ENCODE measurements at places on chromosomes 7 and 10.

DNA sequence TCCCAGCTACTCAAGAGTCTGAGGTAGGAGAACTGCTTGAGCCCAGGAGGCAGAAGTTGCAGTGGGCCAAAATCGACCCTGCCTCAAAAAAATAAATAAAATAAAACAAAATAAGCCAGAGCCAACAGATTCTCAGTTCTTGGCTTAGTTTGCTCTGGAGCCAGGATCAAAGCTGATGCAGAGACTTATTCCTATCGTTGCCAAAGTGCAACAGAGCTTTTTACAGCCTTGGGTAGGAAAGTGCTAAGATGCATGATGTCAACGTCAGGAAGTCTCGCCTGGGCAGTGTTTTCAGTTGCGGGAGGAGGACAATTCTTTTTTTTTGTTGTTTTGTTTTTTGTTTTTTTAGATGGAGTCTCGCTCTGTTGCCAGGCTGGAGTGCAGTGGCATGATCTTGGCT, 43.8 kb upstream of the CYTH3 start:
- DNase-seq, result no peak

DNA sequence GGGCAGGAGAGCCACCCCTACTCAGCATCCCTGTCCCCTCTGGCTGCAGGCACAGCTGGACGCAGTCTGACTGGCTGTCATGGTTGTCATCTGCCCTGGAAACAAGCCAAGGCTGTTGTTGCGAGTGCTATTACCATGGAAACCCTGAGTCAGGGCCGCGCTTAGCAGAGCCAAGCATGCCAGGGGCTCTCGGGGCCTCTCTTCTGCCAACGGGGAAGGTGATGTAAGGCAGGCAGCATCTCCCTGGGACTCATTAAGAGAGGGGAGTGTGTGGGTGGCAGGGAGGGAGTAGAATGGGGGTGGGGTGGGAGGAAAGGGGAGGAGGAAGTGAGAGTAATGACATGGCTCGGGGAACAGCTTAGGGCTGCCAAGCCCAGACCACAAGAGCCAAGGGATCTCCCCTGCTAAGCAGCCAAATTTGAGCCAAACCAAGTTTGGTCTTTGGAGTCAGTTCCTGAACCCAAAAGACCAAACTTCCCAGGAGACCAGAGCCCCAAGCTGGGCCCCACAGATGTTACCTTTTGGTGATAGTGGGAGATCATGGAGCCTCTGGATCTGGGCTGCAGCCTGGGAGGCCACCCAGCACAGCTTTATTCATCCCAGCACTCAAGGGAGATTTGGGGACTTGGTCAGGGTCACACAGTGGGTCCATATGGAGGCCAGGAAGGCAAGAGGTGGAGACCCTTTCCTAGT, 67.6 kb downstream of the TMEM130 start:
- no peak for DNase-seq

GRCh38 chr7:6234384-6234783, 38.0 kb downstream of the CYTH3 start:
- DNase-seq, result peak; percentile 3

DNA sequence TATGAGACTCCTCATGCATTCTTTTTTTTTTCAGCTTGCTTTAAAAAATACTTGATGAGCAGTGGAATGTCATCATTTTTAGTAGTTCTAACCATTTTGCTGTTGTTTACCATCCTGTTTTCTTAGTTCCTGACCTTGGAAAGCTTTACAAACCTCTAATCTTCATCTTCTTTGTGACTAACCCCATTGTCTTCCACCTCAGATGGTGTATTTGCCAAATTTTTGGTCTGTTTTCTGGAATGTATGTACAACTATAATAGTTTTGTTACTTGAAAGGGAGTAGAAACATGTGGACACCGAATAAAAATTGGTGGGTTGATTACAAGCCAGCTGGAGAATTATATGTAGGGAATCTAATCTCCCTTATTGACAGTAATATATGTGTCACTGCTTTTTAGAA, 172.7 kb downstream of the SND1 start:
- no peak for DNase-seq

DNA sequence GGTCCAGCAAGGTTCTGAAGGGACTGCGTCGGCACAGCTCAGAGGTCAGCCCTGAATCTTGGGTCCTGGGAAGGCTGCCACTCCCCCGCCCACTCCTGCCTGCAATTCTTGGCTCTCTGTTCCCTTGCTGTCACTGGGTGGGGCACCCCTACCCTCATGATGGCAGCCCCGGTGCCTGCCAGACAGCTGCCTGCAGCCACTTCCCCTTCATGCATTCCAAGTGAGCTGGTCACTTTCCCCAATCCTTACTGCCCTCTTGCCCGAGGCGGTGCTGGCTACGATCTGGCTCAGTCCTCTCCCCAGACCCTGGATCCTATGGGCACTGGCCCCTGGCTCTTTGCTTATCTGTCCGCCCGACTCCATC, 14.2 kb downstream of the MYL10 start:
- no peak for DNase-seq

- DNase-seq, result peak; percentile 72
Observed at GRCh38 chr10:59880971-59881510, 25.3 kb downstream of the CCDC6 start.

DNA sequence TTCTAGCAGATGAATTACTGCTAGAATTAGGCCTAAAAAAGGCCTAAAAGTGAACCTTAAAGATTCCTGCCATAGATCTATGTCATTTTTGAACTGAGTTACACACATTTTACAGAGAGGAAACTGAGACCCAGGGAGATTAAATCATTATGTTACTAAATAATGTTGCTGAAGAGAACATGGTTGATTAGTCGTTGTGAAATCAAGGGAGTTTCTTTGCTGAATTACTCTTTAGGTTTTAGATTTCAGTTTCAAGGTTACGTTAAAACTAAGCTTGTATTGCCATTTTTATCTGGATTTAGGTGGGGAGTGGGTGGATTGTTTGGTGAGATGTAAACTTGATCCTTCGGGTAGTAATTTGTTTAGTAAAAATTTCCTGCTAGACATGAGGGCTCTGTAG, 21.3 kb downstream of the CDK14 start:
- no peak for DNase-seq

DNA sequence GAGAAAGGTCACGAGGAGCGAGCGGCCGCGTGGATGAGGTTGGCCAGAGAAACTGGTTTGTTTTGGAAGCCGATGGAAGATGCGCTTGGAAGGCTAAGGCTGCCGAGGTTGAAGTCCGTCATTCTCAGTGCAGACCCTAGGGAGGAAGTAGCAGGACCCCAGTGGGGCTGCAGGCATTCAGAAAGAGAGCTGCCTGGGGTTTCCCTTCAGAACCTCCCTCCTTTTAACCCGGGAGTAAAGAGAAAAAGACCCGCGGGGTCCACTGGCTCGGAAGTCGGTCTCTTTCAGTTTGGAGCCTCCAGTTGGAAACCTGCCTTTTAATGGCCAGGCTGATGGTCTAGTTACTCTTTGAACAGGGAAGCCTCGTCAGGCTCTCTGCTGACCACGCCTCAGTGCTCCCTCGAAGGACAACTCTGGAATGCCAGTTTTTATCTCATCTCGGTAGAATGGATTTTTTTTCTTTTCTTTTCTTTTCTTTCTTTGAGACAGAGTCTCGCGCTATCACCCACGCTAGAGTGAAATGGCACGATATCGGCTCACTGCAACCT, 188.6 kb downstream of the CUX1 start:
- no peak for DNase-seq

DNA sequence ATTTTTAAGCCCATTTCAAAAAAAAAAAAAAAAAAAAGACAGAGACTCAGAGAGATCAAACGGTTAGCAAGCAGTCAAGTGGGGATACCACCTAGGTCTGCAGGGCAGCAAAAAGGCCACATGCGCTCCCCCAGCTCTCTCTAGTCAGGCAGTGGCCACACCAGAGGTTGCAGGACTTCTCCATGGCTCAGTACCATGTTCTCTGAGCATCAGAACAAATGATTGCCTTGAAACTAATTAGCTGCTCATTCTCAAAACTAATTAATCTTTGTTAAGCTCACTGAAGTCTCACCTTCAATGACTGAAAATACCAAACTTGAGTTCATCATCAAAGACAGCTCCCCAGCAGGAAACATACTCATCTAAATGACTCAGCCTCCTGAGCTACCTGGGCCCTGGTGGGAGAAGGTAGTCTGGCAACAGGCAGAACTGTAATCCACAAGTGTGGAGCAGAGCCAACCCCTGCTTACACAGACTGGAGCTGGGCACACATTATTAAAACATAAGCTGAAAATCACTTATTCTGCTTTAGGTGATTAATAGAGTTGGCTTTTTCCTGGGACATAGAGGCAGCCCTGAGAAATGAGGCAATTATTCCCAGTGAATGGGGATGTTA, 319.6 kb downstream of the GRID1 start:
- no peak for DNase-seq

DNA sequence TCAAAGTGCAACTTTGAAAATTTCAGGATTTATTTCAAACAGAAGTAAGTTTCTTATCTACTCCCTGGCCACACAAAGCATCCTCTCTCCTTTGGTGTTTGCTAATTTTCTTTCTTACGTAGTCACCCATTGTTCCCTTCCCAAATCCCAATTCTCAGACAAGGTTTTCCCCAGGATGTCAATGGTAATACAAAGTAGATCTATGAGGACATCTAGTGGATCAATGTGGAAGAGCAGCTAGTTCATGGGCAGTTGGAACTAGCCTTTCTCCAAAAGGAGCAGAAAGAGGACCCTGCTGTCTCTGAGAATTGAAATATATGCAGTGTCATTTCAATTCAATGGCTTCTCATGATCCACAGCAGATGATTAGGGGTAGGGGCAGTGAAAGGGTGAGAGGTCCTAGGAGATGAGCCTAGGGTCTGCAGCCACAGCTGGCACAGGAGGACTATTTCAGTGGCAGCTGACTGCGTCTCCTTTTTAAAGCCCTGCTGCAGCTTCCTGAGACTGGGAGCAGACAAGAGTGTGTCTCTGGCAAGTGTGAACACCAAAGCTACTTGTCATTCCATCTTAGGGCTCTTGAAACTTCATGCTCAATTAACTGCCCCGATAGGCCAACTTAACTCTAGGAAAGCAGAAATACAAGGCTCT, 632.6 kb downstream of the KCNMA1 start:
- no peak for DNase-seq

- DNase-seq, result no peak
Observed at GRCh38 chr7:147858421-147858820, 732.1 kb upstream of the C7orf33 start.

DNA sequence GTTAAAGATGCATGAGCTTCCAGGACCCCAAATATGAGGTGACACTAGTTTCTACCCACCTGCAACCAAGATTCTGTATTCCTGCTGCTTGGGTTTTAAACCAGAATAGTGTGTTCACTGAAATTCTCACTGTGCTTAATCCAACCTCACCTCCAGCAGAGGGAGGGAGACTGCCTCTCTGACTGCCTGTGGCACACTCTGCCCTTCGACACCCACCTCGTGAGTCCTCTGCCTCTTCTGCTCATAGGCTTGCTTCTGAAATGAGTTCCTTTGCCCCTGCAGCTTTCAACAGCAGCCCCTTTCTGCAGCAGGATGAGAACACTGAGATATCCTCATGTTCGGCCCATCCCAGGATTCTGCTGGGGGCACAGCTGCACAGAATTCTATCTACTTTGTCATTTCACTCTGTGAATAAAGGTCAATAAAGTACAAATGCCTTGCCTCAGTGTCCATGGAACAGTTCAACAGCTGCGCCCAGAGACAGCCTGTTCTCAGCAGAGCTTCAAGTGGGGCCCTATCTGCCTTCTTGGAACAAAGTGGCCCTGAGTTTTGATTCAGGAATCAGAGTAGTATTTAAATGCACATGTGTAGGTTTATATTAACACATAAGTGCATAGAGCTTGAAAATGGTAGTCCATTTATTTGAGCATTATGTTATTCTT, 632.5 kb downstream of the TNS3 start:
- DNase-seq, result no peak

DNA sequence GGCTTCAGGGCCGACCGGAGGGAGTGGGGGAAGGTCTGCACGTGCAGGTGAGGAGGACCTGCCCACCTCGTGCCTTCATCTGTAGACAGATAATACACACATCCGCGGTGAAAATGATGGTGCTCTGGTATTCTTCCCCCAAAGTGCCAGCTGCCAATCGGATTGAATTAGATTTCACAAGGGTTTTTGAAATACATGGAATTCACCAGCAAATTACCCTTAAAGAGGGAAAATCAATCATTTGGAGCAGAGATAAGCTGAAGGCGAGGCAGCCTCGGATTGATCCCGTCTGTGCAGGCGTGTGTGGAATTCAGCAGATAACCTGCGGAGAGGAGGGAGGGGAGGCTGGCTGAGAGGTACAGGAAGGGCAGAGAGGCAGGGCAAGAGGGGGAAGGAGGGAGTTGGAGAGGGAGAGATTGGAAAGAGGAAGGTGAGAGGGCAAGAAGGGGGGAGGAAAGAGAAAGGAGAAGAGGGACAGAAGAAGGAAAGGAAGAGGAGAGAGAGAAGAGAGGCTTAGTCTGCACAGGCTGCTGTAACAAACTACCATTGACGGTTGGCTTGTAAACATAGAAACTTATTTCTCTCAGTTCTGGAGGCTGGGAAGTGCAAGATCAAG, 84.2 kb downstream of the C10orf105 start:
- DNase-seq, result no peak

DNA sequence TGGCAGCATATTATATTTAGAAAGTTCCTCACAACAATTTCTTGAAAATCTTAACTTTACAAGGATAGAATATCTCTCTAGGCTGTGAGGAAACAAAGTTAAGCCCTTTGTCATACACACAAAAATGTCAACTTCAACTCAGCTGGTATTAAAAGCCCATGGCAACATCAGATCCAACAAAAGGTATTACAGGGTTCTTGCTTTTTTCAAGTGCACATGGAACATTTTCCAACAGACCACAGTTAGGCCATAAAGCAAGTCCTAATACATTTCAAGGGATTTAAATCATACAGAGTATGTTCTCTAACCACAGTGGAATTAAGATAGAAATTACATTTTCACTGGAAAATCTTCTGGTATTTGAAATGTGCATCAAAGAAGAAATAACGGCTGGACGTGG, 71.9 kb upstream of the OIT3 start:
- DNase-seq, result no peak

- no peak for DNase-seq
Observed at GRCh38 chr7:93739424-93739823, 151.1 kb downstream of the TFPI2 start.

- DNase-seq, result no peak
Observed at GRCh38 chr7:114295522-114295921, 119.1 kb upstream of the FOXP2 start.

GRCh38 chr10:3865565-3865964, 80.6 kb upstream of the KLF6 start:
- DNase-seq, result no peak

GRCh38 chr7:138092486-138093028, 16.3 kb downstream of the AKR1D1 start:
- DNase-seq, result no peak

- DNase-seq, result no peak
Observed at GRCh38 chr10:122468926-122469781, 7.8 kb downstream of the HTRA1 start.

GRCh38 chr7:107955394-107955793, 47.6 kb downstream of the LAMB1 start:
- DNase-seq, result no peak
